Sigmoid colon (tissue), 7 donors: ENCODE measurements at places on chromosomes 2 and 18. TPM values are rescaled to one million over a fixed set of nuclear protein-coding genes. Genes with fewer than 3 reads are reported as not detected.

TEKT4 gene
- polyA plus RNA-seq: not detected

- DNase-seq: no peak
Measured at GRCh38 chr2:56590611-56591010, 406.8 kb downstream of the CCDC85A start.

GRCh38 chr2:207008105-207008990 is 69.0 kb downstream of the CPO start:
- DNase-seq: no peak

- no peak for DNase-seq
Measured at GRCh38 chr2:223697316-223697891, 95.2 kb upstream of the SCG2 start.

DNA sequence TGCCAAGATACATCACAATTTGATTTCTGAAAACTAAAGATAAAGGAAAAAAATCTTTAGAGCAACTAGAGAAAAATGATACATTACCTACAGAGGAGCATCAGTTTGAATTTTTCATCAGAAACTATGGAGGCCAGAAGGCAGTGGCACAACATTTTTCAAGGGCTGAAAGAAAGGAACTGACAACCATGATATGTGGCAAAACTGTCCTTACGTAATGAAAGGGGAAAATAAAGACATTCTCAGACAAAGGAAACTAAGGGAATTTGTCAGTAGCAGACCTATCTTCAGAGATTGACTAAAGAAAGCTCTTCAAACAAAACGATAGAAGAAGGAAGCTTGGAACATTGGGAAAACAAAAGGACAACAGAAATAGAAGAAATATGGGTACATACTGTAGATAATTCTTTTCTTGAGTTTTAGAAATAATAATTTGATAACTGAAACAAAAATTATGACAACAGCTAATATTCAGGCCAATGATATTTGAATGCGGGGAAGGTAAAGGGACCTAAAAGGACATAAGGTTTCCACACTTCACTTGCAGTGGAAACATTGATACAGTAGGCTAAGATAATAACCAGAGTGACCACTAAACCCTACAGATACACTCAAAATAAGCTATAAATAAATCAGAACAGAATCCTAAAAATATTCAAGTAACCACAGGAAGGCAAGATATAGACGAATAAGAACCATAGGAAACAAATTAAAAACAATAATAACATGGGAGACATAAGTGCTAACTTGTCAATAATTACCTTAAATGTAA is 70.0 kb upstream of the NPAS2 start:
- DNase-seq: no peak

DNA sequence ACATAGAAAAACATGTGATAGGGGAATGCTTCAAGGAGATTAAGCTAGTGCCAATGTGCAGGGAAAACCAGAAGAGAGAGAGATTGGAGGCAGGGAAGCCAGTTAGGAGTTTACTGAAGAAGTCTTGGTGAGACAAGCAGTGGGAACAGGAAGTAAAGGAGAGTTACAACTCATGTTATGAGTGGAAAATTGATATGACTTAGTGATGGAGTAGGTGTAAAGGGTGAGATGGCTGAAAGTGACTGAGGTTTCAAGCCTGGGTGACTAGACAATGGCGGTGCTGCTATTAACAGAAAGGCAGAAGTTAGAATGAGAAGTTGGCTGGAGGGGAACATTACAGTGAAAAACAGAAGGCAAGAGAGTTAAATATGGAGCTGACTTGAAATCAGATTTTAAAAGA is 16.5 kb downstream of the DOK1 start:
- no peak for DNase-seq
